Stimulated activated CD8-positive, alpha-beta memory T cell treated with anti-CD3 and anti-CD28 coated beads, Interleukin-2, amount 100 ng/mL, for 48 hours (primary cell): ENCODE measurements at places on chromosomes 6 and 20.

- no peak for DNase-seq
Measured at GRCh38 chr6:87825821-87826221, 123.8 kb upstream of the AKIRIN2 start.

- DNase-seq = no peak
Measured at GRCh38 chr20:19942611-19943010, 74.6 kb upstream of the NAA20 start.

DNA sequence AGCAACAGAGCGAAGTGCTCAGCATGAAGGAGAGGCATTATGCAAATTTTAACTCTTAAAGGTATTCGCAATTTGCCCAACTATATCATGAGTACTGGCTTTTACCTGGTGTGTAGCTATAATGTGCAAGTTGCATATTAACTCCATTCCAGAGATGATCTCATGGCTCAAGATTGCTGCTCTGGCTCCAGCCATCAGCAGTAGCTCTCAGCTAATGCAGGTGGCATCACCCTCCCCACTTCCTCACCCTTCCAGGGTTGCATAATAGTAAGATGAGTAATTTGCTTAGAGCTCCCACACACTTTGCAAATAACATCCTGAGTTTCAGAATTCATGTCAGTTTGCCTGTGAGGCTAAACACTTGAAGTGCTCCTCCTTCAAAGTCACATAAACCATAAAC is 15.9 kb upstream of the PCSK2 start:
- DNase-seq = no peak

DNA sequence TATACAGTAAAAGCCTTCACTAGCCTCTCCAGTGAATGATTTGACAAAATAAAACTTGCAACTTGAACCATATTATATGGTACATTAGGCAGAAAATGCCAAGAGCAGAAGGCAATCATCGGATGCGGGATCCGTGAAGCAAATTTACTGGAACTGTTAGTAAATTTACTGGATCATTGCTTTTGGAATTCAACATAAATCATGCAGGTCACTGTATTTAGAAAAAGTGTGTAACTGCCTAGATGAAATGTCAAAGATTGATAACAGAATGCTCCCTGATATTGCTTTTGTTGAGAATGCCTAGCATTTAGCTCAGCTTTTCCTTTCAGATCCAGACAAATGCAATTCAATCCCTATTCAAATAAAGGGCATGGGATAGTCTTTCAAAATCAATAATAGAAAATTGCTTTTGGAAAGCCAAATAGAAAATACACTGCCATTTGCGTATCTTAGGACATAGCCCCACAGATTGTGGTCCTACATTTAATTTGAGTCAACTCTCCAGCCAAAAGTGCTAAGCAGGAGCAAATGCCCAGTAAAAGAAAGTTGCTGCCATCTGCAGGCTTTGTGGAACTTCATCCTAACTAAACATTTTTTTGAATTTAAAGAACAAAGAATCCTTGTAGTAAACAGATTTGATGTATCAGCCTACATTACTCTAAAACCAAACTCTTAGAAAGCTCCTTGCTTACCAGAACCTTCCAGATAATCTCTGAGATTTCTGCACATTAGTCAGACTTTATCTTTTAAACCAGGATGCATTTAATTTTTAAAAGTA is 109.5 kb upstream of the HSF2 start:
- no peak for DNase-seq
